ENCODE measurements at places on chromosomes 1 and 21.
A peak's percentile ranks its signal among the peaks of the same experiment; 100 is the strongest.

DNA sequence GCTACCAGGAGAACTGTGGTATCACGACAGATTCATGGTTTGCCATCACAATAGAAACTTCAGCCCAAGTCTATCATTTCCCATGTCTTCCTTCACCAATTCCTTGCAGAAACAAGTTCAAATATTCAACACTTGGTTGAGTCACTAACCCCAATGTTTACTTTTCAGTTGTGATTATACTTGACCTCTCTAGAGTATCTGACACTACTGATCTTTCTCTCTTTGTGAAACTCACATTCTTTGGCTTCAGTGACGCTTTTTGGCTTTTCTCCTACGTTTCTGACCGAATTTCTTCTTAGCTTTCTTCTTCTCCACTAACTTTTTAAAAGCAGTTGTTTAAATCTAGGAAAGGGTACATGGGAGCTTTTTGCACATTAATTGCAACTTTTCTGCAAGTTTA is 48.8 kb upstream of the HMGB4 start:
- DNase-seq: no peak

DNA sequence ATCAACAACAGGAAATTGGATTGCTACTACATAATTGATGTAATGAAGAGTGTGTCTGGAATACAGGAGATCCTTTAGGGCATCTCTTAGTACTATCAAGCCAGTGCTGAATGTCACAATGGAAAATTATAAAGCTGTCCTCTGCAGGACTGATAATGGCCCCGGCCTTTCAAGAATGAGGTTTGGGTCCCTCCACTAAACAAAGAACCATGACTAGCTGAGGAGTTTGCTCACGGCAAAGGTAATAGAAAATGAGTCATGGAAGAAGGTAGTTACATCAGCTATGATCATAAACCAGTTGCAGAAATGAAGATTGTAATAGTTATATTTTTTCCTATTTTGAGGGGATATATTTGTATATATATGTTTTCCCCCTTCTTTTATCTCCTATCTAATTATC is 145.8 kb downstream of the KCNJ6 start:
- no peak for DNase-seq

DNA sequence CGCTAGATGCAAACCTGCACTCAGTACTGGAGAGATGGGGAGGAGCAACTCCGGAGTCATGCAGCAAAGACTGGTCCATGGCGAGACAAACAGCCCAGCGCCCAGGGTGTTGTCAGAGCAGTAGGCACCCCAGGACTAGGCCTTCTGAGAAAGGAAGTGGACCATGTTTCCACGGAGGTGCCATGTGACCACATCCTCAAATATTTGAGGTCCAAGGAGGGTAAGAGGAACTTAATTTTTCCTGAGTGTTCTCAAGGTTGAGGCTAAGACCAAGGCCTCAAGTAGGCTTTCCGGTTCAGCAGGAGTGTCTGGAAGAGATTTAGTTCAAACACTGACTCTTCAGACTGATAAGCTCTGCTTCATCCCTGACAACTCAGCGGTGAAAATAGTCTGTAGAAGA is 186.2 kb downstream of the RHOU start:
- DNase-seq: no peak

- no peak for DNase-seq
These were observed 154.5 kb downstream of the PEX14 start for GRCh38 chr1:10629091-10629815.

GRCh38 chr1:86704458-86704971 is at the start of gene SH3GLB1:
Gene SH3GLB1 (plus strand): TSS chr1:86704576. CDS start chr1:86704900, 324 bp downstream.
- peak; percentile 96 for DNase-seq

- no peak for DNase-seq
These were observed 30.2 kb downstream of the FAM177B start for GRCh38 chr1:222767152-222767571.

DNA sequence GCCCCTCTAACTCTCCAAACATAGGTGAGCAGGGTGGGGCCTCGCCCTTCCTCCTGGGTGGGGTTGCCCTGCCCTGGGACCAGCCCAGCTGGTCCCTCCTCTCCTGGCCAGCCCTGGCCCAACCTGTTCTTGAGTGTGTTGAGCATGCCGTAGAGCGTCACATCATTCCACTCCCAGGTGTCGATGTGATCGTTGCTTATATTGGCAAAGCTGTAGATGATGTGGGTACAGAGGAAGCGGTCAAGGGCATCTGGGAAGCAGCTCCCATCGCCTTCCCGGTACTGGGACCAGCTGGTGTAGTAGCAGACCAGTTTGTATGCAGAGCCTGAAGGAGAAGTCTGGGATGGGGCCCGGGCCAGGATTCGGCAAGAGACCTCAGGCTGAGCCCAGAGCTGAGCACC is 1.4 kb downstream of the CHI3L1 start:
- DNase-seq: no peak

- peak; percentile 76 for DNase-seq
These were observed 64.8 kb upstream of the WNT4 start for GRCh38 chr1:22207511-22208267.

DNA sequence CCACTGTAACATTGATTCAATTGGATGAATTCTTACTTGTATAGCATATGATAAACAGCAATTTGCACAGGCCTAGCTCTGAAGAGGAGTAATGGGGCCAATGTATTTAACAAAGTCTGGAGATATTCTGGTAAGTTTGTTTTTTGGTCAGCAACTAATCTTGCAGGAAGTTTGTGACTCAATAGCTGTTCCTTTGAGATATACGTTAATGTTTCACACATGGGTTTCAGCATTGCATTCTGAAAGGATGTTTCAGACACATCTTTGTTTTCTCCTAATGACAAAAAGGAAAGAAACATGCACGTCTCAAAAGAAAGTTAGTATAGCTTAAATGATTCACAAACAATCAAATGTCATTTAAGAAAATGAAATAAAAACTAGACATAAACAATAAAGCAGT is 49.0 kb downstream of the LTN1 start:
- DNase-seq: no peak

DNA sequence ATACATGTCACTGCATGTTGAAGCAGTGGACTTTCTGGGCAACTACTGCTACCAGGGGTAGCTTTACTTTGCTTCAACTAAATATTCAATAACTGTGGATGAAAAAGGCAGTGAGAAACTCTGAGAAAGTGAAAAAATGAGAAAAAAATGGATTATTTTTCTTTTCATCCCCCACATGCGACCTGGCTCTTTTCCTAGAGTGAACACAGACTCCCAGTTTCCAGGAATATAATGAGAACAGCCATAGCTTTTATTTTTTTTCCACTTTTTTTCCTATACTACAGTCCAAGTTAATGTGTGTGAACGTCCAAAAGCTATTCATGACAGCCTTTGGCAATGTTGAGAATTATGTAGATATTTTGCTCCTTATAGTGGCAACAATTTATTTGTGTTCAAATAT is 230.4 kb downstream of the DNM3 start:
- peak; percentile 55 for DNase-seq

DNA sequence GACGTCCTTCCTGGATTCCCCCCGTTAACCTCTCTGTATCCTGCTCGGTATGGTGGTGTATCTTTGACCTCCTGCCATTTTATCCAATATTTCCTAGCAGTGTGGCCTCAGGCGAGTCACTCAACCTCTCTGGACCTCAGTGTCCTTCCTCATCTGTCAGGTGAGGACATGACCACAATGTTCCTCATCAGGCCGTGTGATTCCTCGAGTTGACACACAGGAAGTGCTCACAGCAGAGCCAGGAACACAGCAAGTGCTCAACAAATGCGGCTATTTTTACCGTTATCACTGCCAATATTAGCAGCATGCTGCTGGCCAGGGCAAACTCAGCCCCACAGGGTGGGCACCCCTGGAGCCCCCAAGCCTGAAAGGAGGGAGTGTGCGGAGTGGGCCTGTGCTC is 450.2 kb downstream of the KIF26B start:
- DNase-seq: no peak

DNA sequence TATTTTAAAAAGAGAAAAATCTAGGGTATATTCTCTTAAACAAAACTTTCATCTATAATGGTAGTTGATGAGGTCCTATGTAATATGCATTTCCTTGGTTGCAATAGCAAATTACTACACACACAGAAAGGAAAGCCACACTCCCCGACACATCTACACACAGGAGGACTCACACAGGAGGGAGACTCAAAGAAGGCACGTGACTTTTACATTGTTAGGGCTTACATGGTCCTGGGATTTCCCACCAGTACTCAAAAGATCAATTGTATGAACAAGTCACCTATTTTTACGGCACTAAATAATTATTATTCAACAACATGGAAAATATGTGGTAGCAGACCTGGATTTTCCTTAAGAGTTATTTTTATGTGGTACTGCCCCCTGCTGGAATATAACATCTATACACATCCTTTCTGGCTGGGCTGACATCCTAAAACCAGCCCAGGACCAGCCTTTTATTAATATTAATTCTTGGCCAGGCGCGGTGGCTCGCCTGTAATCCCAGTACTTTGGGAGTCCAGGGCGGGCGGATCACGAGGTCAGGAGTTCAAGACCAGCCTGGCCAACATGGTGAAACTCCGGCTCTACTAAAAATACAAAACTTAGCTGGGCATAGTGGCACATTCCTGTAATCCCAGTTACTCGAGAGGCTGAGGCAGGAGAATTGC is 33.9 kb upstream of the LGALS8 start:
- no peak for DNase-seq

DNA sequence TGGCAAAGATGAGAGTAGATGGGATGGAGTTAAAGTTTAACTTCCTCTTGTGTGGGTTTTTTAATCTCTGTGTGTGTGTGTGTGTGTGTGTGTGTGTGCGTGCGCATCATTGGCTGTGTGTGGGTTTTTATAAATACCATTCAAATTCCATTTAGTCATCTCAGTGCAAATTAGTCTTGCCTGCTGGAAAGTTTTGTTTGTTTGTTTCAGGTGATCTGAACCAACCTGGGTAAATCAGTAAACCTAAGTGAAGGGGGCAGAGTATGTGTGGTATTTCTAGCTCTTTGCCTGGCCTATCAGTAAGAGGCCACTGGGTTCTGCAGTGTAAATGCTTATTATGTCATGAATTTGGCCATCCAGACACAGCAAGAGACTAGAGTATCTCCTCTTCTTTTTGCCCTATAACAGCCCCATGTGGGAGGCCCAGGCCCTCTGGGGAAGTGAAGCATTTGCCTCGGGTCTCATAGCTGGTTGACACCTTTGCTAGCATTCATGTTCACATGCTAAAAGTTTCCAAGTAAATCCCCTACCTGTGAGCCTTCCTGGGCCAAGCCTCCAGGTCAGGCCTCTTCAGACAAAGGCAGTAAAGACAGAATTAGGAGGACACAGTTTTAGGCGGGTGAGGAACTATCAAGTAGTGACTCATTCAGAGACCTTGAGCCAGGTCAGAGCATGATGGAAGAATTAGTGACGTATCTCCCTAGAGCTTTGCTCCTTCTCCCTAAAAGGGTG is 14.7 kb downstream of the INTS3 start:
- no peak for DNase-seq

GRCh38 chr1:41366455-41367287 is 5.4 kb downstream of the FOXO6 start:
- DNase-seq: no peak

DNA sequence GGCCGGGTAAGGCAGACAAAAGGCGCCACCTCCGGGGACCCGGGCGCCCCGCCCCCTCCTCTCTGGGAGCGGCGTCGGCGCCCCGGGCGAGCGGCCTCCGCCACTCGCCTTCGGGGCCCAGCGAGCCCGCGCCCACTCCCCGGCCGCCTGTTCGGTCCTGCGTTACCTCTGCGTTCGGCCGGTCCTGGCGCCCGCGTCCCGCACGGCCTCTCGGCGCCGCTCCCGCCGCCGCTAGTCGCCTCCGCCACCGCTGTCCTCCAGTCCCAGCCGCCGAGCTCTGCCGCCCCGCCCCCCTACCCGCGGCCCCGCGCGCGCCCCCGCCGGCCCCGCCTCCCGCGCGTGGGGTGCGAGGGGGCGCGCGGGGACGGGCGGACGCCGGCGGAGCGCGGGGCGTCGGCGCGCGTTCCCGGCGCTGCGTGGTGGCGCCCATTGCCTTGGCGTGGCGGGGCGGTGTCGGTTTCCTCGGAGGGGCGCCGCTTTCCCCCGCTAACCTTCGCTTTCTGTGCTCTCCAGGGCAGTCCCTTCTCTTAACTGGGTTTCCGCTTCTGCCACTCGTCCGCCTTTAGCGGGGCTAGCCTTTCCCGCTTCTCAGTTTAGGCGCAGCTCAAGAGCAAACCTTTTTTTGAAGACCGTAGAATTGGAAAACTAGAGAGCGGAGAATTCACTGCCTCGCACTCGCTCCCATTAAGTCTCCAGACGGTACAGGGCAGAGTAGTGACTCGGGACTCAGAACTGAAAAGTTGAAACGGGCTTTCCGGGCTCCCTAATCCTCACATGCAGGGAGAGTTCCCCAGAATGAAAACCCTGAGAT is at the start of gene HP1BP3:
Gene HP1BP3, minus strand, starts transcription at position 279 of the 811 bp plus-strand sequence. CDS start 6,867 bp downstream, outside the sequence.
- DNase-seq: peak; percentile 93
